ENCODE measurements at places on chromosomes 3 and 15. TPM values are rescaled to one million over a fixed set of nuclear protein-coding genes. Genes with fewer than 3 reads are reported as not detected.

DNA sequence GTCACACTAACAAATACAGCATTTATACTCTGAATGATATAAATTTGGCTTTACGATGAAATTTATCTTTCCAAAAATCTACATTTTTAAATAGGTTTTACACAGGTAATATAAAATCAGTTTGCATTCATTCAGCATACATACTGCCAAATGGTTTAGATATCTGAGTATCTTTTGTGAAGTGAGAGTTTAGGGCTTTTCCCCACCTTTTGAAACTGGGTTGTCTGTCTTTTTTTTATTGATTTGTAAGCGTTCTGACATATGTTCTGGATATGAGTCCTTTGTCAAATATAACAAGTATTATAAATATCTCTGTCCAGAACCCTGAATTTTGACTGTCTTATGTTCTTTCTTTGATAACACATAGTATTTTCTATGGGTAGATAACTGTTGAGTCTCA lies 42.4 kb downstream of the GABPB1 start:
- no peaks in the 10 kb centered on the region for H3K27me3 ChIP-seq
- peaks cover 4% of the 10 kb centered on the region for H3K4me1 ChIP-seq
- no peak for DNase-seq
- H3K36me3 ChIP-seq, result peaks cover 13% of the 10 kb centered on the region
- no peak overlapping the region for H3K4me3 ChIP-seq
- no peak overlapping the region for H3K27ac ChIP-seq

GRCh38 chr3:158935846-158936245 lies 134.0 kb downstream of the MFSD1 start:
- H3K4me3 ChIP-seq, result no peak overlapping the region
- H3K36me3 ChIP-seq, result no peaks in the 10 kb centered on the region
- peaks cover 3% of the 10 kb centered on the region for H3K27me3 ChIP-seq
- no peaks in the 10 kb centered on the region for H3K4me1 ChIP-seq

DNA sequence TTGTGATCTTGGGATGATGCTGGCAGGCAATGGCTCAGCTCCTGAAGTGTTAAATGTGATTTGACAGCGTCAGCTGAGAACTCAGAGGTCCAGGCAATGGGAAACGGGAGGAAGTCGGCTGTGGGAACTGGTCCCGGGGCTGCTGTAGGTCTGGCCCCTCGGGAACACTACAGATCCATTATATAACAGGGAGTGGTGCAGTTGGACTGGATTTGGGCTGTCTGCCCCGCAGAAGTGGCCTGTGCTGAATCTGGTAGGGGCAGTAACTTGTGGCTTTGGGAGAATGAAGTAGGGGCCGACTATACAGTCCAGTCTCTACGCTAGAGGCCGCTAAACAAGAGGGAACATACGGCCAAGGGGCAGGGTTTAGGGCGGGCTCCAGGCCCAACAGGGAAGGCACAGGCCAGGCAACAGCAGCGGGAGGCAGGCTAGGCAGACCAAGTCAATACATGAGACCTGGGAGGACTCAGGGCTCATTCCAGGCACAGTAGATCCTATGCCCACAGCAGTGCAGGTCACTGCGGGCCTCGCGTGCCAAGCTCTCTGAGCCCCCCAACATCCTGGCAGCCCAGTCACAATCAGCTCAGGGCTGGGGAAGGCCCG lies 20.3 kb upstream of the IL16 start:
- H3K4me3 ChIP-seq, result no peak overlapping the region
- H3K27ac ChIP-seq, result no peak overlapping the region
- H3K36me3 ChIP-seq, result no peaks in the 10 kb centered on the region
- no peak for DNase-seq
- H3K27me3 ChIP-seq, result peaks cover 18% of the 10 kb centered on the region

GRCh38 chr3:144437989-144438388 lies 466.4 kb downstream of the DIPK2A start:
- no peak overlapping the region for H3K4me3 ChIP-seq
- H3K27ac ChIP-seq, result no peak overlapping the region
- no peak for DNase-seq
- H3K27me3 ChIP-seq, result no peaks in the 10 kb centered on the region
- no peaks in the 10 kb centered on the region for H3K36me3 ChIP-seq

DNA sequence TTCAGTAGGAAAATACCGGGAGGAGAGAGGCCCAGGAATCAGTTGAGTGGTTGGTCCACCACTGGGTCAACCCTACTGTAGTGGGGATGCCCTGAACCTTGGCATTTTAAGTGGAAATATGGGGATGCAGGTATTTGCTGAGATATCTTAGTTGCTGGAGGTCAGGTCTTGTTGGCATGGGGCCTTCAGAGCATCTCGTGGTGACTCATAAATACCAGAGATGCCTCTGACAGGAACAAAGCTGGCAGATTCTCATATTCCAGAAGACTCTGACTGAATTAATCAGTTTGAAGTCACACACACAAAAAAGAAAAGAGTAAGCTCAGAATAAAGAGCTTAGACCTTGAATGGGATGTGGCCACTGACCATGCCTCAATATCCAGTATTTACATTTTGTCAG lies 91.6 kb downstream of the CACNA2D3 start:
- no peaks in the 10 kb centered on the region for H3K27me3 ChIP-seq
- no peaks in the 10 kb centered on the region for H3K36me3 ChIP-seq
- DNase-seq, result no peak
- no peak overlapping the region for H3K27ac ChIP-seq

DNA sequence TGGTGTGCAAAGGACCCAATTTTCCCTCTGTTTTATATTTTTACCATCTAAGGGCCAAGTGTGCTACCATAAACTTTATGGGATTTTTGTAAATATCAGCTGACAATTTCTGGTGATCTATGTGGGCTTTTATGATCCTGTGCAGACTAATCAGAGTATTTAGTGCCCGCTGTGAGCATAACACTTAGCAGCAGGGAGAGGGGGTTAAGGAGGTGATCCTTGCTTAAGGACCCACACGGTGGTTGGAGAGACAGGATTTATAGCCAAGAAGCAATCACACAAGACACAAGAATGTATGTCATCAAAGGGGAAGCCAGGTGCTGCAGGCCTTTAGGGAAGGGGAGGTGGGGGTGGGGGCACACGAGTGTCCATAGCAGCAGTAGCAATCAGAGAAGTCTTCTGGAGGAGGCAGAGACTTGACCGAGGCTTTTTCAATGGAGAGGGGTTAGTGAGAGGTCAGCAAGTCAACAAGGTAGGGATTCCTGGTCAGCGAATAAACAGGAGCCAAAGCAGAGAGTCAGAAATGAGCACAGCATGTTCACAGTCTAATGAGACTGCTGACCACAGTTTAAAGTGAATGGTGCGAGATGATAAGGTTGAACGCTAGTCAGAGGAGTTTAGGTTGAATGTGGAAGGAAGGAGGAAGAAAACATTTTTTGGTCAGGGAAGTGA lies 4.5 kb upstream of the CACNA1D start:
- H3K27ac ChIP-seq, result no peak overlapping the region
- peaks cover 54% of the 10 kb centered on the region for H3K27me3 ChIP-seq
- H3K4me1 ChIP-seq, result peaks cover 3% of the 10 kb centered on the region
- H3K36me3 ChIP-seq, result no peaks in the 10 kb centered on the region
- H3K4me3 ChIP-seq, result no peak overlapping the region
- no peak for DNase-seq

- no peaks in the 10 kb centered on the region for H3K36me3 ChIP-seq
- peaks cover 3% of the 10 kb centered on the region for H3K4me1 ChIP-seq
- no peak overlapping the region for H3K4me3 ChIP-seq
- no peak overlapping the region for H3K27ac ChIP-seq
- no peak for DNase-seq
Observed at GRCh38 chr15:36617529-36618196, 38.2 kb downstream of the CDIN1 start.

- H3K4me3 ChIP-seq, result no peak overlapping the region
- no peak overlapping the region for H3K27ac ChIP-seq
- H3K27me3 ChIP-seq, result no peaks in the 10 kb centered on the region
- H3K36me3 ChIP-seq, result no peaks in the 10 kb centered on the region
Observed at GRCh38 chr15:73681856-73682599, 2.2 kb upstream of the CD276 start.

- H3K4me3 ChIP-seq, result no peak overlapping the region
- DNase-seq, result no peak
- H3K36me3 ChIP-seq, result no peaks in the 10 kb centered on the region
- peaks cover 23% of the 10 kb centered on the region for H3K4me1 ChIP-seq
- peaks cover 9% of the 10 kb centered on the region for H3K27me3 ChIP-seq
Observed at GRCh38 chr3:119601154-119601553, 3.5 kb downstream of the PLA1A start.

GRCh38 chr3:176579711-176580185 lies 617.5 kb downstream of the TBL1XR1 start:
- no peak for DNase-seq
- no peaks in the 10 kb centered on the region for H3K36me3 ChIP-seq
- H3K4me1 ChIP-seq, result no peaks in the 10 kb centered on the region
- H3K27ac ChIP-seq, result no peak overlapping the region
- H3K4me3 ChIP-seq, result no peak overlapping the region

DNA sequence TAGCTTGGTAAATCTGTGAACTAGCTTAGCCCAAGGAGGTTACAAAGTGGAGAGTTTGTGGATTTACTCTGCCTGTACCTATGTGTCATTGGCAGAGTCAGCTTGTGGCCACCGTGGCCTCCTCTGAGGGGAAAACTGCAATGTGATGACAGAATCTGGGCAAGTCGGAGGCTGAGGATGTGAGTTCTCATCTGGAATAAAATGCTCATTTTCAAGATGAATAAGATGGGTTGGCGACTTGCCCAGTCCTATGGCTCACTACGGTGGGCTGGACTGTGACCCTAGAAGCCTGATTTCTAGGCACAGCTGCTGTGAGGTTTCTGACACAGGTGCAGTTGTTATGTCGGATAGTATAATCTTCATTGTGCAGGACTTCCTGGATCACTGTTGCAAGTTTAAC lies 83.7 kb downstream of the ETV5 start:
- peak; percentile 48 for DNase-seq
- no peak overlapping the region for H3K4me3 ChIP-seq
- H3K4me1 ChIP-seq, result peaks cover 24% of the 10 kb centered on the region
- H3K36me3 ChIP-seq, result no peaks in the 10 kb centered on the region
- H3K27me3 ChIP-seq, result no peaks in the 10 kb centered on the region

- H3K27ac ChIP-seq, result no peak overlapping the region
- no peak for DNase-seq
- H3K4me1 ChIP-seq, result no peaks in the 10 kb centered on the region
- no peaks in the 10 kb centered on the region for H3K36me3 ChIP-seq
- peaks cover 3% of the 10 kb centered on the region for H3K27me3 ChIP-seq
- H3K4me3 ChIP-seq, result no peak overlapping the region
Observed at GRCh38 chr3:138469874-138470273, 35.5 kb downstream of the ESYT3 start.

GRCh38 chr3:128550471-128551126 lies 57.6 kb upstream of the GATA2 start:
- peak; percentile 71 for DNase-seq
- no peaks in the 10 kb centered on the region for H3K36me3 ChIP-seq
- H3K27ac ChIP-seq, result no peak overlapping the region
- H3K27me3 ChIP-seq, result no peaks in the 10 kb centered on the region

- no peaks in the 10 kb centered on the region for H3K36me3 ChIP-seq
- no peak overlapping the region for H3K27ac ChIP-seq
- no peak overlapping the region for H3K4me3 ChIP-seq
Observed at GRCh38 chr3:127857333-127857732, 35.0 kb upstream of the MGLL start.

DNA sequence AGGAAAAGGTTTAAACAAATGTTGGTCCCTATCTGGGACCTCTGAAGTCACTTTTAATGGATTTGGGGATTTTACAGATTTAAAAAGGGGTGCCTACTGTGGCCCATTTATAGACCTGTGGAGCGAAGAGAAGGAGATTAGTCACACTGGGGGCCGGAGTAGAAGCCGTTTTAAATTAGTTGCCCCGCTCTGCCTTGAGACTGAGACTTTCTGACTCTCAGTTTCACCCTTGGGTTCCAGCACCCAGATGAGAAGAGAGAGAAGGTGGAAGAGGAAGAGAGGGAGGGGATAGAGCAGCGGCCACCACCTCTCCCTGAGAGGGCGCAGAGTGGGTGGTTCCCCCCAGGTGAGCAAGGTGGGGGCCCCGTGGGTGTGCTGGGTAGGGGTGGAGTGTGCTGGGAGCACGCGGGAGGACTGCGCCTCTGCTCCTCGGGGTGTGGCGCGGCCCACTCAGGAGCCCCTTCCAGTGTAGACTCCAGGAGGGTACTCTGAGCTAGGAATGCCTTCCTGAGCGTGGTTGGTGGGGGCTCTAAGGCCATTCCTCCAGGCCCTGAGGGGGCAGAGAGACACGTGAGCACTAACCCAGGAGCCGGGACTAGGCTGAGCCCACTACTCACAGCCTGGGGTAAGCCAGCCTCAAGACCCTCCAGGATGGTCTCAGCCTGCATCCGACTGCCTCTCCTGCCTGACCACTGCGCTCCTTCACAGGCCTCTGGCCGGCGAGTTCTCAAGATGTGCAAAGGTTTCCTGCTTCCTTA lies 32.6 kb upstream of the RAB6B start:
- H3K36me3 ChIP-seq, result no peaks in the 10 kb centered on the region
- H3K27me3 ChIP-seq, result no peaks in the 10 kb centered on the region
- DNase-seq, result peak; percentile 64
- H3K4me1 ChIP-seq, result peaks cover 20% of the 10 kb centered on the region
- peak overlapping the region; percentile 68 for H3K4me3 ChIP-seq

DNA sequence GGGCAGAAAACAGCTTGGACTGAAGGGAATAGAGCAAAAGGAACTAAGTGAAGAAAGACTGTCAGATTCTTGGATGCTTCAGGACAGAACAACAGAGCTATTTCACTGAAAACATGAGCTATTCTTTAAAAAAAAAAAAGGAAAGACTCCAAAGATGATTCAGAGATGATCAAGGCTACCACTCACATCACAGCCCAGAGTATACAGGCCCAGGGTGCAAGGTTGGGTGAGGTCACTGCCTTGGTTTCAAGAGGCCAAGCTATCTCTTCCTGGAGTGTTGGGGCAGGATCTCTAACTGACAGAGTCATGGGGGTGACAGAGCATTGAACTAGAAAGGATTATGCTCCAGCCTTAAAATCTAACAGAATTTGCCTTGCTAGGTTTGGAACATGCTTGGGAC lies 118.1 kb downstream of the AGBL1 start:
- no peaks in the 10 kb centered on the region for H3K4me1 ChIP-seq
- H3K27ac ChIP-seq, result no peak overlapping the region
- H3K27me3 ChIP-seq, result no peaks in the 10 kb centered on the region
- H3K36me3 ChIP-seq, result no peaks in the 10 kb centered on the region
- no peak overlapping the region for H3K4me3 ChIP-seq
- no peak for DNase-seq

The SLCO2A1 gene
- 10.7 TPM for total RNA-seq

The ATP2B2 gene
- not detected for total RNA-seq

The CLDN18 gene
- total RNA-seq, result not detected

The GRIP2 gene
- total RNA-seq, result 0.18 TPM

The ACTC1 gene
- 4.0 TPM for total RNA-seq

The SLC28A1 gene
- not detected for total RNA-seq

The CLRN1 gene
- total RNA-seq, result not detected

Data from osteocyte (in vitro differentiated cells).